ENCODE measurements at places on chromosomes 13 and 19. TPM values are rescaled to one million over a fixed set of nuclear protein-coding genes. Genes with fewer than 3 reads are reported as not detected.

- DNase-seq, result no peak
Measured at GRCh38 chr19:33872445-33873320, 76.0 kb downstream of the KCTD15 start.

GRCh38 chr13:76790980-76791819, 95.0 kb downstream of the KCTD12 start:
- no peak for DNase-seq

Gene CLIP3
- total RNA-seq, result 2.2 TPM

Gene ENOX1
- total RNA-seq, result 4.5 TPM

Gene ZNF221
- 2.8 TPM for total RNA-seq

Gene ZNF345
- total RNA-seq, result 0.64 TPM

Gene PTGIR
- 11.1 TPM for total RNA-seq

Gene ZNF154
- 5.3 TPM for total RNA-seq

Gene CHST8
- 0.30 TPM for total RNA-seq

DNA sequence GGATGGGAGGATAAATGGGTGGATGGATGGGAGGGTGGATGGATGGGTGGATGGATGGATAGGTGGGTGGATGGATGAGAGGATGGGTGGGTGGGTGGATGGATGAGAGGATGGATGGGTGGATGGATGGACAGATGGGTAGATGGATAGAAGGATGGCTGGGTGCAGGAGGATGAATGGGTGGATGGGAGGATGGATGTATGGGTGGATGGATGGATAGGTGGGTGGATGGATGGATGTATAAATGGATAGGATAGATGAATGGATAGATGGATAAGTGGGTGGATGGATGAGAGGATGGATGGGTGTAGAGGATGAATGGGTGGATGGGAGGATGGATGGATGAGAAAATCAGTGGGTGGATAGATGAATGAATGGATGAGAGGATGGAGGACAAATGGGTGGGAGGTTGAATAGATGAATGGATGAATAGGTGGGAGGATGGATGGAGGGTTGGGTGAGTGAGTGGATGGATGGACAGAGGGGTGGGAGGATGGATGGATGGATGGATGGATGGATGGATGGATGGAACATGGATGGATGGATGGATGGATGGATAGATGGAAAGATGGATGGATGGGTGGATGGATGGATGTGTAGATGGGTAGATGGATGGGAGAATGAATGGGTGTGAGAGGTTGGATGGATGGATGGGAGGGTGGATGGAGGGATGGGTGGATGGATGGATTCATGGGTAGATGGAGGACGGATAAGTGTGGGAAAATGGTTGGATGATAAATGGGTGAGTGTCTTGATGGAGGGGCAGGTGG, 35.9 kb upstream of the ONECUT3 start:
- no peak for DNase-seq

DNA sequence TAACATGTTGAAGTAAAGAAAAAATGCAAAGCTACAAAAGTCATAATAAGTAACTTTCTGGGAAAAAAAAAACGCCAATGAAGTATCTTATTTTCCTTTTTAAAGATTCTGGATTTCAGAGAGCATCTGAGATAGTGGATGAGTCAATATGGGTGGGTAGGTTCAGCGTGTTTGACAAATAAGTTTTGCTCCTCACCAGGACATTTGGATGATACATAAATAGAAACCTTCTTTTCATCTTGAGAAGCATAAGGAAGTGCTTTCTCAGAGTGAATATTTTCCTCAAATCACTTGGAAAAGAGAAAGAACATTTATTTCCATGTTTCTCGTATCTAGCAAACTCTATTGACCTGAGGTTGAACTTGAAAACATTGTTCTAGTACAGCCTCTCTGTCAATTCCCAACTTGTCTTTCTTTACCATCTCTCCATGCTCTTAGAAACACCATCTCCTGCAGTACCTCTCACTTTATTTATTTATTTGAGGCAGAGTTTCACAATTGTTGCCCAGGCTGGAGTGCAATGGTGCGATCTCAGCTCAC, 463.2 kb downstream of the KLF5 start:
- no peak for DNase-seq

Gene ATCAY
- total RNA-seq, result not detected

Gene MIR17HG
- total RNA-seq, result 0.69 TPM

GRCh38 chr19:43638214-43638994, 1.2 kb downstream of the CADM4 start:
- DNase-seq, result no peak

Gene PBX4
- total RNA-seq, result 0.69 TPM

GRCh38 chr13:63206461-63206860, 1790.8 kb upstream of the PCDH20 start:
- no peak for DNase-seq

DNA sequence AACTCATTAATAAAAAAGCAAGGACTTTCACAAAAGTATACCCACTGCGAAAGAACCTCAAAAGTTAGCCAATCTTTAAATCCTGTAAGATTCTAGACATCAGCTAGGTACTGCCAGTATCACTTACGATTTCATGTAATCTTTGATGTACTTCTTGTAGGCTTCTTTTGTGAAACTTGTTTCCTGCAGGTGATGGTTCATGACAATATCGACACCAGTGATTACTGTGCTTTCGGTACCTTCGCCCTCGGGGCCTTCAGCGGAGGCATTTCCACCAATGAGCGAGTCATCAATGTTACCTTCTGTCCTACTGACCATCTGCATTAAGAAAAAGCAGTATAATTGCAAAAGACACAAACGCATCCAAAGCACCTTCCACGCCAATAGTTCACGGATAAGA, 1.1 kb downstream of the TPT1 start:
- DNase-seq, result no peak

GRCh38 chr19:10364644-10365043, 15.7 kb downstream of the TYK2 start:
- no peak for DNase-seq

Gene F10
- total RNA-seq, result 13.6 TPM

DNA sequence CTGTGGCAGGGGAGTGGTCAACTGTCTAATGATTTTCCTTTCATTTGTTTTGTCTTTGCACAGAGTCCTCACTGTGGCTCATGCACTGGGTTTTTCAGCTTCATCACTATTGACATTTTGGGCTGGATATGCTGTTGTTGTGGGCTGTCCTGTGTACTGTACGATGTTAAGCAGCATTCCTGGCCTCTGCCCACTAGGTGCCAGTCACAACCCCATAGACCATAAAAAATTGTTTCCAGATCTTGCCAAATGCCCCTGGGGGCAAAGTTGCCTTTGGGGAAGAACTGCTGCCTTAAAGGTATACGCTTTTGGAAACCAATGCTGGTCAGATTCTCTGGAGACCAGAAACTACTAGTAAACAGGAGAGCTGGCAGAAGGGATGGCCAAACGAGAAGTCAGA, 310.4 kb downstream of the SPRY2 start:
- DNase-seq, result no peak

GRCh38 chr13:47000165-47000564, 103.3 kb upstream of the HTR2A start:
- DNase-seq, result no peak

DNA sequence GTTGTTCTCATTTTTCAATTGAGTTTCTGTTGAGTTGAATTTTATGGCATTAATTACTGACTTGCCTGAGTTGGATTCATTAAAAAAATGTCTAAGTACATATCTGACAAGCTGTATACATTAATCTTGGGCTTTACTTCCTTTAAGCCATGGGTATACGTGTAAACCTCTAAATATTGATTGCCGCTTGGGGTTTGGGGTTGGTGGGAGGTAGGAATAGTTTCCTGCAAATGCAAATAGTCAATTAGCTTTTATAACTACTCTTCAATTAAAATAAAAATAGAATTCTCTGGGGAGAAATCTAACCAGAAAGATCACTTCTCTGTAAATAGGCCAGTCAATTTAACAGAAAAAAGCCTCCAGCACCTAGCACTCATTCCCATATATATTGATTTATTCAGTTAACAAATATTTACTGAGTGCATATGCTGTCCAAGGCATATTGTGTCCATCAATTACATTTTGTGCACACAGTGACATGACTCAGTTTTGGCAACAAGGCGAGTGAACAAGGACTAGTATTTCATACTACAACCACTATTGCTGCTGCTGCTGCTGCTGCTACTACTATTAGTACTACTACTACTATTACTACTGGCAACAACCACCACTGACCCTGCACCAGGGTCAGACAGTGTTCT, 306.8 kb downstream of the RFC3 start:
- DNase-seq, result no peak

DNA sequence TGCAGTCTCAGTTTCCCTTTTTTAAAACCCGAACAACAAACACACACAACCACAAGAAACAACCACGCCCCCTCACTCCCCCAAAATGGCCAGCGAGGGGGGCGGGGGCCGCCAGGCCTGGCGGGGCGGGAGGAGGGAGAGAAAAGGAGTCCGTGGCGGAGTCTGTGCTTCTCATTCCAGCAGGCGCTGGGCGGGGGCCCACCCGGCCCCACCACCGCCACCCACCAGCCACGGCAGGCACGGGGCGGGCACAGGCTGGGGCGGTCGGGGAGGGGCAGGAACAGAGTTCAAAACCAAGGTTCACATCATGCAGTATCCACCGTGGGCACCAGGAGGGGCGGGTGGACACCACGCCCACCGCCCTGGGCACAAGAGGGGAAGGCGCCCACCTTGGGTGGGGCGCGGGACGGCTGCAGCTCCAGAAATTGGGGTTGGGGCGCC, 12.9 kb downstream of the DPF1 start:
- DNase-seq, result no peak

DNA sequence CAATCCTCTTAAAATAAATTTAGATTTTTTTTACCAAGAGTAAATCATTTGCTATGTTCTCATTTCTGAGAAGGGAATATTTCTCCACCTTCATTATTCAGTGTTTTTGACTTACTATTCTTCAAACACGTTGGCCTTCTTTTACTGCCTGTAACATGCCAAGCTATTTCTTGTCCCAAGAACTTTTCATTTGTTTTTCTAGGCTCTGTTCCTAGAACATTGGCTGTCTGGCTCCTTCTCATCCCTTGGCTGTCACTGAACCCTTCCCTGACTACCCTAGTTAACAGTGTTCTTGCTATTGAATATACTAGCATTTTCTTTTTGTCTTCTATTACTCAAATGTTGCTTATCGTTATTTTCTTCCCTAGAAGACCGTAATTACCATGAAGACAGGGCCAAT, 248.1 kb downstream of the ITGBL1 start:
- DNase-seq, result no peak

DNA sequence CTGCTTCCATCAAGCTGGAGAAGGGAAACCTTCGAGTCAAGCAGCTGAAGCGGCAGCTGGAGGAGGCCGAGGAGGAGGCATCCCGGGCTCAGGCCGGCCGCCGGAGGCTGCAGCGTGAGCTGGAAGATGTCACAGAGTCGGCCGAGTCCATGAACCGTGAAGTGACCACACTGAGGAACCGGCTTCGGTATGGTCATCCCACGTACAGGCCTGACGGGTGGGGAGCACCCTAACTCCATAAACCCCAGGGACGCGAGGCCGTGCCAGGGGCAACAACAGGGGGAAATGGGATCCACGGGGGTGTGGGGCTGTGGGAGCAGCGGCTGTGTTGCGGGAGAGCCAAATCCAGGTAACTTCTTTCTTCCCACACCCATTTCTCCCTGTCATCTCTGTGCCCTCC, 20.2 kb downstream of the KCNC3 start:
- no peak for DNase-seq

DNA sequence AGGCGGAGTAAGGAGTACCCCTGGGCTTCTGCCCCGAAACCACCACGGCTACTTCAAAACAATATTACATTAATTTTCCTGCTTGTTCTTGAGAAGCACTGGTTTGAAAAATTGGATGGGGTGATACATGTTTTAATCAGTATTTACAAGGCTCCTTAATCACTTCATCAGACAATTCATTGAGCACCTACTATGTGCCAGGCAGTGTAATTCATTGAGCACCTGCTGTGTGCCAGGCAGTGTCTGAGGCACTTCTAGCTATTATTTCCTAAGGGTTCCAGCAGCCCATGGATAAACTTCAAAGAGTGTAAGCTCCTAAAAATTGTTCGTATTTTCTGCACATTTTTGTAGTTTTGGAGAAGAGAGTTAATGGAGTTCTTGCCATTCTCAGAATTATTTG, 1.6 kb upstream of the GAS6 start:
- DNase-seq, result no peak
